ENCODE measurements at places on chromosomes 13 and 19.

DNA sequence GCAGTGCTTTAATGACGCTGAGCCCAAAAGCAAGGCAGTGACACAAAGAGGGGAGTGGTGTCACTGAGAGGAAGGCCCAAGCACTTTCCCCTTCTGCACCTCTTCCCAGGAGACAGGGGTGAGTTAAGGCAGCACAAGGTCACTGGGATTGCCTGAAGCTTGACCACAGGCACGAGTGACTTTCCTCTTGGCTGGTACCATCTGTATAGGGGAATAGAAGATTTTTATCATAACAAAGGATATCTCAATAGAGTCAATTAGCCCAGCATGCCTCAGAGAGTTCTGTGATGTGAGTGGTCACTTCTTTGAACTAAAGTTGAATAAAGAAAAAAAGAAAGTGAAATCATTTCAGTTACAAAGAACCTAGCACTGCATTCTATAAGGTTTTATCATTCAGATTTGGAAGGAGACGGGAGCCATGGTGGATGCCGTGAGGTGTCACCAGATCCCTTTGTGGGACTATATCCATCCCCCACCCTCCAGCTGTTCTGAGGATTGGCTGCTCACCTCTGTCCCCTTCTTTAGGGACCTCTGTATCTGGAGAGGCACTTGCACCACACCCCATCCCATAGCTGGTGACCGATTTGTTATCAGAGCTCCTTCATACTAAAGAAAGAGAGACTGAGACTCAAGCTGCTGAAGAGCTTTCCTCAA is 291.2 kb downstream of the DCT start:
- no peak for DNase-seq

- no peak for DNase-seq
Measured at GRCh38 chr19:3042621-3043267, 13.7 kb upstream of the TLE2 start.

DNA sequence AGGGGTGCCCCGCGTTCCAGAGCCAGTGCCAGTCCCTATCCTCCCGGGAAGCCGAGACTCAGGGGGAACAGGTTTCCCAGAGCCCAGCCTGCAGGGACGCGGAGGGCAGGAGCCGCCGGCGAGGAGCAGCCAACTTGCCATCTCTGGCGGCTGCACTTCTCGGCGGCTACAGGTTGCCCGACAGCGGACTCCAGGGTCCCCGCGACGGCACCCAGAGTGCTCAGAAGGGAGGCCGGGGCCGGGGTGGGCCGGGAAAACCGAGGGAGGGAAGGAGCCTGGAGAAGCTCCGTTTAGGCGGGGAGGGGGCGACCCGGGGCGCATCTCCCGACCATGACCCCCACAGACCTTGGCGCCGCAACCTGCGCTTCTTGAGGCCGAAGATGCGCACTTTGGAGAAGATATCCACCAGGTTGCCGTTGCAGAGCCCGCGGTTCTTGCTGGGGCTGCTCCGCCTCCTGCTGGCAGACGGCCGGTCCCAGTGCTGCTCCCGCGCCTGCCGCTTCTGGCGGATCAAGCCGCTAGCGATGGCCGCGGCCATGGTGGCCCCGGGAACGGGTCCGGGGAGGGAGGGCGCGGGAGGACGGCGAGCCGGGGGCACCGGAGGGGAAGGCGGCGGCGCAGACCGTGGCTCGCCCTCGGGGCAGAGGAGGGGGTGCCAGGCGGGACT is 463.8 kb downstream of the ITGBL1 start:
- DNase-seq, result no peak

DNA sequence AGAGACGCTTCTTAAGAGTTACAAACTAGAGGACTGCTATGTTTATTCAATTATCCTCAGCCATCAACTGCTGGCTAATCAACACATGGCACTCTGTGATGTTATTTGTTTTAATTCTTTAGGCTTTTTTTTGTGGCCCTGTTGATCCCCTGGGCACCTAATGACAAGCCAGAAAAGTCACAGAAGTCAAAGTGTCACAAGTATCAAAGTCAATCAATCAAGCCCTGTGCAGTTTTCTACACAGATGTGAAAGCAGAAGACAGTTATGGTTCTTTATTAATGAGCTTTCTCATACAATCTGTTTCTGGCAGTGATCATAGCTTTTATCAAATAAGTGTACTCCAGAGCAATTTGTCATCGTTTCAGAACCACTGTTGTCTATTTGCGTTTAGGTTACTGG is 34.3 kb downstream of the MYO16 start:
- DNase-seq, result no peak

GRCh38 chr19:51809787-51810186 is 14.8 kb downstream of the FPR3 start:
- no peak for DNase-seq

GRCh38 chr13:25429466-25429865 is 57.7 kb downstream of the ATP8A2 start:
- no peak for DNase-seq

DNA sequence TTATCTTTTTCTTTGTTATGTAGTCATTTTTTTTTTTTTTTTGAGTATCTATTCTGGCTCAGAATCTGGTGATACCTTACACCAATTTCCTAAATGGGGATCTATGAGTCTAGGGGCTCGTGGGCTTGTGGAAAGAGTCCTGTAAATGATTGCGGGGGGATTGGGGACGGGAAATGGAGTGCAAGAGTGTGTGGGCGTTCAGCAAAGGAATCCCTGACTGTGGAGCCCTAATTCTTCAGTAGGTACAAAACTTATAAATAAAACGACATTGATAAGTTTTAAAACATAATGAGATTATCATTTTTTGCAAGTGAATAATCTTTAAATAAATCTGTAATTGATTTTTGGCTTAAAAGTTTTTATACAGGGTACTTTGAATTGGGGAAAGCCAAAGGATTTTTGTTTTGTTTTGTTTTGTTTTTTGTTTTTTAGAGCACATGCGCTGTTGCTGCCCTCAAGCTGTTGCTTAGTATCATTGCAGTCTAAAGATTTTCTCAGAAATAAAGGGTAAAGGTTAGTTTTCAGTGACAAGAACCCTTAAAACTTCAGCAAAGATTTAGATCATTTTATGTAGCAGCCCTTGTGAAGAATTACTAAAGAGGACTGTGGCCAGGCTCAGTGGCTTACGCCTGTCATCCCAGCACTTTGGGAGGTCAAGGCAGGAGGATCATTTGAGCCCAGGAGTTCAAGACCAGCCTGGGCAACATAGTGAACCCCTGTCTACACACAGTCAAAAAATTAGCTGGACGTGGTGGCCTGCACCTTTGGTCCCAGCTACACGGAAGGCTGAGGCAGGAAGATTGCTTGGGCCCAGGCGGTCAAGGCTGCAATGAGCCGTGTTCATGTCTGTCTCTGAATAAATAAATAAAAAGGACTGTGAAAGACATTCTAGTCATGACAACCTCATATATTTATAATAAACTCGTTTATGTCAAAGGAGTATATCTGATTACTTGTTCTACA is 1.7 kb downstream of the ERCC5 start:
- no peak for DNase-seq

DNA sequence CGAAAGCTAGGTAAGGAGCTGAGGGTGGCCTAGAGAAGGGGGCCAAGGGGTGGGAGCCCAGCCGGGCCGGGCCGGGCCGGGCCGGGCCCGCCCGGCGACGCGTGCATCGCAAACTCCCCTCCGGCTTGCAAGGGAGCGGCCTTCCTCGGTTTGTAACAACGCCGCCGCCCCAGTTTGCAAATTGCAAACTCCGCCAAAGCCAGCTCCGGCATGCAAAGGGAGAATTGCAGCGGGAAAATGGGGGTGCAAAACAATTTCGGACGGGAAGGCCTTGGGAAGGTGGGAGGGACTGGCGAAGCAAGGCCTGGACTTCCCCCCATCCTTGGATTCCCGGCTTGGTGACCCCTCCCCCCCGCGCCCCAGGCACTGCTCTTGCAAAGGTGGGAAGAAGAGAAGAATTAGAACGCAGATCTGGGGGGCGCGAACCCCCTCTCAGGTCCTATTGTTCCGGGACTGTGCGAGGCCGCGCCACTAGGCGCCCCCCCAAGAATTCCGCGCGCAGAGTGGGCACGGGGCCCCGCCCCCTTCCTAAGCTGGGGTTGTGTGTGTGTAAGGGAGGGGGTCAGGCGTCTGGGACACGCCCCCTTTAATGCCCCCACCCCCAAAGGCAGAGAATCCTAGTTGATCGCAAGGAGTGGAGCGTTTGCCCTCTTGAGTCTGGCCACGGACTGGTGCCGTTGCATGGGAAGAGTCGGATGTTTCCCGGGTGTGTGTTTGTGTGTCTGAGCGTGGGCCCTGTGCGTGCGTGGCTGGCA is 926 bp downstream of the PRR12 start:
- DNase-seq, result no peak

- DNase-seq, result no peak
Measured at GRCh38 chr19:58351990-58352755, 1.1 kb downstream of the A1BG start.

DNA sequence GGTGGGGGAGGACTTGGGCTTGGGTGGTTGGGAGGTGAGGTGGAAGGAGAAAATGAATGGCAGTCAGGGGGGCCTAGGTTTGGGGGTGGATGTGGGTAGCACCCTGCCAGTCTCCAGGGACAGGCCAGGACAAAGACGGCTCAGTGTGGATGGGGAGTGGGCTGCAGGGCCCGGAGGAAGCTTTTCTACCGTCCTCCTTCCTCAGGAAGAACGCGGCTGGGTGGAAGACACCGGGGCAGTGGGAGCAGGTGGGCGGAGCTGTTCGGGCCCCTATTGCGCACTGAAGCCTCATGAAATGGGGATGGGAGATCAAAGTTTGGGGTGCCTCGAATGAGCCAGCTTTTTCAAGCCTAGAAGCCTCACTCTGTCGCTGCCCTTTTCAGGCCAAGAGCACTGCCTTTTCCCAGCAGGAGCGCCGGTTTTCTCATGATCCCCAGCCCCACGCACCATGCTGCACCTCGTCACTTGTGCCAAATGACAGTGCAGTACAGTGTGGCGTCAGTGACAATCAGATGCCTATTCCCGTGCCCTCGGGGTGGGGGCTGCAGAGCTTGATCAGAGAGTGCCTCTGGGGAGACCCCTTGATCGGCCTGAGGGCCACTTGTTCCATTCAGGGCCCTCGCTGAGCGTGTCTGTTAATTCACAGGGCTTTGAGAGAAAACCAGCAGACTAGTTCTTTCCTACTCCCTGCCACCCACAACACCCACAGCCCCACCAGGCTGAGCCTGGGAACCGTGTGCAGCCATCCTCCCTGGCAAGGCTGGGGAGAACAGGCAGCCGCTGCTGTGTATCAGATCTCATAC is 1.5 kb downstream of the CALM3 start:
- DNase-seq, result no peak

DNA sequence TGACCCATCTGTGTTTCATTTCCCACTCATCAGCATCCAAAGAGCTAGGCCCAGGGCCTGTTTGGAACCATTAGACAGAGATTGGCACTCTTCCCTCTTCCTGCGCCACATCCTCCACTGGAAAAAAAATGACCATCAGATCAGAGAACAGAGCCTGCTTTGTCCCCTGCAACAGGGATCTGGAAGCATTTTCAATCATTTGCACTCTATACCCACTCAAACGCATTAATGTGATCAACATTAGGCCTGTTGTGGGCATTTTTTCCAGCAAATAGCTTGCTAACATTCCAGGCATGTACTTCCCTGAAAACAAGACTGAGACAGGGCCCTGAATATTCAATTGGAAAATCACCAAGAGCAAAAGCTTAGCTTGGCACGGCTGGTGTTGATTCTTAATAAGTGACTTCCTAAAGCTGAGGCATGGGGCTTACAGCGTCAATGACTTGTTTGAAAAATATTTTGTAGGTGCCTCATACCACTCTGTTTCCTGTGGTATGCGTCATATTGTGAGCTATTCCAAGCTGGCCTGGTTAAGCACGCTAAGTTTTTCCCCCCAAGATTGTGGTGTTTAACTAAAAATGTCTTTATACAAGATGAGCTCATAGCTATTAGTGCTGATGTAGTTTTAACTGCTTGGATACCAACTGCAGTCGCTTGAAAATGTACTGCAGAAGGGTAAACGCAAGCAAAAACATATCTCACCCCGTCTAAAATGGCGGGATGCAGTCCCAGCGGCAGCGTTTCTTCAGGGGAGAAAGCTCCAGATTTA is 404.4 kb downstream of the SPRY2 start:
- DNase-seq, result no peak

DNA sequence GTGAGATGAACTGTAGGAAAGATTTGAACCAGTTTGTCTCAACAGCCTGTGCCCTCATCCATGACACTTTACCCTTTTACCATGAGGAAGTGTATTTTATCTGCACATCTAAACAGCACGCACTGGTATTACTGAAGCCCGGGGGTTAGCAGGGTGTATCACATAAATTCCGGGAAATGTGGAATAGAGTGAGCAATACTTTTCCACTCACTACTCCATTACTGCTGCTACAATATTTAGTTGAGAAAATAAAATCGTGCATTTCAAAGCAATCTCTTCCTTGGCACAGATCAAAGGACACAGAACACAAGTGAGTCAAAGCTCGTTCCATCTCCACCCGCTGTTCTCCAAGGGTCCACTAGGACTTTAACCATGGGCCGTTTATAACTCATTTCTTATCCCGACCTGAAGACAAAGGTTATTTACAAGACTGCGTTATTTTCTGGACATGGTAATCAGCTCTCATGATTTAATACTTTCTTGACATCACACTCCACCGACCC is 35.2 kb downstream of the STK24 start:
- DNase-seq, result no peak

GRCh38 chr13:103805771-103806170 is 739.6 kb upstream of the SLC10A2 start:
- no peak for DNase-seq

DNA sequence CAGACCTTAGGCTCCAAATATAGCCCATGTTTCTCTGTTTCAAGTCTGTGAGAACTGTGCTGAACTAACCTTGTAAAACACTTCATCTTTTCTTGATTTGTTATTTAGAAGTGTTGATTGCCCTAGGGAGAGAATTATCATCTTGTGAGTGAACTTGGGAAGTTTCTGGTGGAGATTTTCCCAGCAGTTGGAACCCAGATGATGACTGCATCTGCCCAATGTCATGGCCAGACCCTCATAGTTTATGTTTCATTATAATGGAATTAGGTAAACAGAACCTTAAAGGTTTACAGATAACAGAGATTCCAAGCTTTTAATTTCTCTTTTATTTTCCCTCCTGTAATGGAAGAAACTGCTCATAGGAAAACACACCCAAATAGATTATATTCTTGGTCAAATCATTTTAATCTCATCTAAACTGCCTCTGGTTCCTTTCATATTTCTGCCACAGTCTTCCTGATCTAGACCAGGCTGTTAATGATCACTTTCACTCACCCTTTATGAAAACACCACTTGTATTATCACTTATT is 569.1 kb downstream of the KCTD12 start:
- DNase-seq, result no peak

GRCh38 chr19:4472174-4472974 is at the start of gene HDGFL2:
Gene HDGFL2 (plus strand): TSS chr19:4472297. CDS start chr19:4472351, 54 bp downstream.
- no peak for DNase-seq

DNA sequence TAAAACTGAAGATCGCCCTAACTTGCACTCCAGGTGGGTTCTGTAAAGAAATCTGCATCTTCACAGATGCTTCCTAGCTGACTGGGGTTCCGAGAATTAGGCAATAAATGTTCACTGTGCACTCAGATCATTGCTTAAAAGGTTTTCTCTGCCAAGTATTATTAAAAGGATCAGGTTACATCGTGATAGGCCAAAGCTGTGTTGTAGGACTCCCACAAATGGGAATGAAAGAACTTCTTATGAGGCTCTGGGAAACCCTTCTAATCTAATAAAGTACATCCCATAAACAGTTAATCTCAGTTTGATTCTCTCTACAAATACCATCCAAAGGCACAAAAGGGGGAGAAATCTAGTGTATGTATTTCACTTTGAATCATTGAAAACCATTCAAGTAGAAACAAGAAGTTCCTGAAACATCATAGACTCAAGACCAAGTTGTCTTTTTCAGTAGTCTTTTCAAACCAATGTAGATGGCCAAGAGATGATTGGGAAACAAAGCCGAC is 7.1 kb upstream of the POU4F1 start:
- no peak for DNase-seq

- no peak for DNase-seq
Measured at GRCh38 chr19:54106716-54107115, 4.1 kb downstream of the NDUFA3 start.
